Neuronal stem cell (in vitro differentiated cells): ENCODE measurements at places on chromosomes 6 and 20.

GRCh38 chr6:47362857-47363461 lies 53.3 kb upstream of the TNFRSF21 start:
- no peak for DNase-seq

DNA sequence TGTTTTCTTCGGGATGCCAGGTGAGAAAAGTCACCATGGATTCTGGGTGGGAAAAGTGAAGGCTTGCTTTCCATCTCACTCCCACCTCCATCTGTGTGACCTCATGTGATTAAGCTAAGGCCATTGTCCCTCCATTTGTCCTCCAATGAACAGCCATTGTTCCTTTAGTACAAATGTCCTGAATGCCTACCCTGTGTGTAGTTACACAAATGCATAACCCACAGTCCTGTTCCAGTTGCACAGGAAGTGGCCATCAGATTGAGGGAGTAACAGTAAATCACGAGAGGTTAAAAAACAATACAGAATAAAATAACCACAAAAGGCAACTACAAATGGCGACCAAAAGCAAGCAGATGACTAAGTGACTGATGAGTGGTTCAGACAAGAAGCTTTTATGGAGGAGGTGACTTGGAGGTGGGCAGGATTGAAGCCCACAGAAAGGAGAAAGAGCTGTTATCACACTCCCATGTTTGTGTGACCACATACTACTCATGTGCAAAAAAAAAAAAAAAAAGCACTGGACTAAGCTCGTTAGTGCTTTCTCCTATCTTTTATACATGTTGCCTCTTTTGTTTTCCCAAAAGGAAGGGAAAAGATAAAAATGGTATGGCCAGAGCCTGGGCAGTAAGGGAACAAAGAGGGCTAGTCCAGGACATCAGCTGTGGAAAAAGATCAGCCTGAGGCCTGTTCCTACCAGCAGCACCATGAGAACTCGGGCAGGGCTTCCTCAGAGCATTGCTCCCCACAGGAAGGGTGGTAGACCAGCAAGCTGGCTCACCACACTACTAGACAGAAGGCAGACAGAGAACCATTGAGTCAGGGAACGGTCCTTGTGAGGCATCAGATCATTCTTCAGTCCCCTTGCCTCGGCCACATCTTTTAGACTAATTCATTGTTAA lies 111.0 kb downstream of the TFAP2A start:
- no peak for DNase-seq

DNA sequence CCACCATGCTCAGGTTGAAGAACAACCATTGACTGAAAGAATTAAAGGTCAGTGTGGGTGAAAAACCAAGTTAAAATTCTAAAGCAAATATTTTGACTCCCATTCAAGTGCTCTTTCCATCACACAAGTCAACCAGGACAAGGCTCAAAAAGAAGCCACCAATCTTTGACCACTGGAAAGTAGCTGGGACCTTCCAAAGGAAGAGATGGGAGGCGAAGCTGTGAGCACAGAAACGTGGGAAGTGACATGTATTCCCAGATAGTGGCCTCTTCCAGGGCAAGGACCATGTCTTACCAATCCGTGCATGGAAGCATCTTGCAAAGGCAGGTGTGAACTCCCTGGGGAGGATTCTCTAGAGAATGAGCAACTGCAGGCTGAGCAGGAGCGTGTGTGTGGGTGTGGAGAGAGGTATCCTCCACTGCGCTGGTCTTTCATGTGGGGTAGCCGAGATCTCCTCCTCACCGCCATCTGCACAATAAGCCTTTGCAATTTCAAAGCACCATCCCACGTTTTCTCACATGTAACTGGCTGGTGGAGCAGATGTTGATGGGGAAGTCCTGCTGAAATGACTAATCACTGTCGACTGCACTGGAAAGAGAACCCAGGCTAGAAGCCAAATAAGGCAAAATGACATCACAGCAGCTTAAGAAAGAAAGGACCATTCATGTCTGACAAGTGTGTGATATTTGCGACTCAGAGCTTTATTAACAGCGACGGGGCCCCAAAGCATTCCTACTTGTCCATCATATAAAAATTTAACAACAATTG lies 189.4 kb upstream of the RREB1 start:
- no peak for DNase-seq

DNA sequence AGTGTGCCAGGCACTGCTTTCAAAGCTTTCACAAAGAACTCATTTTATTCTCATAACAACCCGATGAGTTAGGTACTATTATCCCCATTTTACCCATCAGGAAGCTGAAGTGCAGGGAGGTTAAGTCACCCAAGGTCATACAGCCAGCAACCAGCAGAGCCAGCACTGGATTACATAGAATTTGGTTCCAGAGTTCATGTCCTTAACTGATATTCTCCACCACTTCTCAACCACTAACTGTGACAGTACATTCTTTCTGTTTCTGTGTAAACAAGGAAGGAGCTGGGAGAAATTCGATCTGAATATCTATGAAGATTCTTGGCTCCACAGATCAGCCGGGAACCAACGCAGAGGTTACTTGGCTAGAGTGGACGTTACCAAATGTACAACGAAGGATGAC lies 98.0 kb downstream of the KIF16B start:
- no peak for DNase-seq

- DNase-seq = no peak
Observed at GRCh38 chr6:23371132-23371915, 754.7 kb upstream of the NRSN1 start.

- no peak for DNase-seq
Observed at GRCh38 chr6:81262656-81263055, 489.8 kb downstream of the TENT5A start.

DNA sequence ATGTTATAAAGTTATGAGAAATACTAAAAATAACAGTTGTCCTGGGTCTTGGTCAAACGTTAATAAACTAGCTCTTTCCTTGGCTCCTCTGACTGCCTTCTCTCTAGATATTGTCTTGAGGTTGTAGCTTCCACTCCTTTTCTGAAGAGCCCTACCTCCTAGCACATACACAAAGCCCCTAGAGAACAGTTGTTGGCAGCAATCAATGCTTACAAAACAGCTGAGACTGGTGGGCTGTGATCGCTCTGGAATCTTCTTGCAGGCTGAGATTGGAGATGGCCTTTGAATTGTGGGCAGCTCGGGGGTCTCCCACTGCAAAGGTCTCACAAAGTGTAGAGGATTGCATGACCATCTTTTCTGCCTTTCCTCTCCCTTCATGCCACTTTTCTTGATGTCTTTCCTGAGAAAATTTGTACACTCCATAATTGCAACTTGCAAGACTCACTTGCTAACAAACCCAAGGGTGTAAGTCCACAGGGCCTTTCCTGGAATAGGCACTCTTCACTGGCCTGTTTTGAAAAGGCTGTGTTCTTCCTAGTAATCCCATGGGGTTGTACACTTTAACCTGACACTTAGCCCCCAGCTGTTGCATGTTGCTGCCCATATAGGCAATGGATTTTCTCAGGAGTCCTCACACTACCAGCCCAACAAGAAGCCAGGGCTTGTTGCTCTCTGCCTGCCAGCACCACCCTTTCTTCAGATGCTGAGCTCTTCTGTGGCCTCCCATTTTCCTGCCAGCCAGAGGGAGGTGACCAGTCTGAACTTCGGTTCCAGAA lies 99.9 kb downstream of the TCP11 start:
- no peak for DNase-seq

DNA sequence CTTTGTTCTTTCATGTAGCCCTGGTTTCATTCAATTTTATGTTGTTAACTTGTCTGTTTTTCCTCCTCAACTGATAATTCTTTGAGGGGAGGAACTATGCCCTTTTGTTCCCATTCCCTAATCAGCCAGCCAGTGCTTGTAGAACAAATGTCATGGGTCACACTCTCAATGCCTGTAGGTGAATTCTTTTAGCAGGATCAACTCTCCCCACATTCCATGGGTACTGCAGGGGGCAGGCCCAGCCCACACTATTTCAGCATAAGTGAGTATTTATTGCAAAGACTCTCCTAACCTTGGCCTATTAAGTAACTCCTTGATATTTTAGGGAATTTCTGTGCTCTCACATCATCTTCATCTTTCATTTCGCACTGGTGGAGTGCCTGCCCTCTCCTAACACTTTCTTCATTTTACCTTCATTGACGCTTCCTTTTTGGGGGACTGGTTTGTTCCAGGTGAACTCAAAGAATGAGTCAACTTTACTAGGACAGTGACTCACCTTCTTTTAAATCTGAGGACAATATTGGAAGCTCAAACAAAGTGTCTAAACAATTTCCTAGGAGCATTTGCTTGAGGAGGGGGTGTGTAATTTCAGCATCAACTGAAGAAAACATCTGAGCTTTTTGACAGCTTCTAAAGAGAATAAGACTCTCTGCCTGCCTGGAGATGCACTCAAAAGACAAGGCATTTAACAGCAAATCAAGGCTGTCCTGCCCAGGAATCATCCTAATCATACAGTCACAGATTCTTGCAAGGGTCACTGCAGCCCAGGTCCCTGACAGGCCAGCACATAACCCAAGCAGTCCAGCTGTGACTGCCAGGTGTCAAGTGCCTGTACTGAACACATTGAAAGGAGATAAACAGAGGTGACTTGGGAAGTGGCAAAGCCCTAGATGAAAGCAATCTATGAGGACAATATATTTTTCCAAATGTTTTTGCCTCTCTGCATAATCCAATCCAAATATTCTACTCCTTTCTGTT lies 263.9 kb upstream of the PRND start:
- peak; percentile 39 for DNase-seq

GRCh38 chr6:113591896-113592827 lies 265.0 kb upstream of the MARCKS start:
- no peak for DNase-seq

- DNase-seq = no peak
Observed at GRCh38 chr6:113178349-113178748, 678.8 kb upstream of the MARCKS start.
